NCI-H1436 (cell line): ENCODE measurements at places on chromosomes 2 and 18.

GRCh38 chr2:63537306-63537705 is 51.0 kb downstream of the WDPCP start:
- no peak for DNase-seq

- no peak for DNase-seq
Measured at GRCh38 chr18:77111449-77111848, 21.1 kb downstream of the MBP start.

DNA sequence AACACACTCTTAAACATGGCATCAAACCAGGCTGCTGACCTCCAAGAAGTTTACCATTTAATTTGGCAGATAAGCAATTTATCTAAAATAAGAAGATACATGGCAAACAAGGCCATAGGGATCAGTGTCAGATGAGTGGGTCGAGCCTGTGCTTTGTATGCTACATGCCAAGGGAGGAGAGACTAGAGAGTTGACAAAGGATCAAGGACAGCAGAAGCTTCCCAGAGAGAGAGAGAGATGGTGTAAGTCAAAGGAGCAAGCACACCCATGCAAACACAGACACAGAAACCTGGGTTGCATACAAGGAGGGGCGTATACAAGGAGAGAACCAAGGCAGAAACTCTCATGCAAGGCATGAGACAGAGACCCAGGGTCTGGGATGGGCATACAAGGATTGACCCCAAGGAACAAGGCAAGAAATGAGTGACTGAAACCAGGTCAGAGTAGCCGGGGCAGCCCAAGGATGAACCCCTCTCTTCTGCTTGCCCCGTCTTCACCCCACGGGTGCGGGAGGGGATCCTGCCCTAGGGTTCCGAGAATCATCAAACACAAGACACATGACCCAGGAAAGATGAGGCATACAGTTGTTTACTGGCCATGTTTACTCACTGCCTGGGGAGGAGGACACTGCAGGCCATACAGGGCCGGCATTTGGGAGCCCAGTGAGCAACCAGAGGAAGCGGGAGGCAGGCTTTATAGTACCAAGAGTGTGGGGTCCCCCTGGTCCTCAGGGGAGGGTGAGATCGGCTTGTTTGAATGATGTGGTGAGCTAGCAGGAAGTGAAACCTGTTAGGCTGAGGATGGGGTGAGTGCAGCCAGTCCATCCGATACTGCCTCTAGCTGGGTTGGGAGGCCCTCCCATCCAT is 529.2 kb upstream of the ID2 start:
- no peak for DNase-seq

- DNase-seq = no peak
Measured at GRCh38 chr2:96164459-96165184, 19.4 kb upstream of the DUSP2 start.

DNA sequence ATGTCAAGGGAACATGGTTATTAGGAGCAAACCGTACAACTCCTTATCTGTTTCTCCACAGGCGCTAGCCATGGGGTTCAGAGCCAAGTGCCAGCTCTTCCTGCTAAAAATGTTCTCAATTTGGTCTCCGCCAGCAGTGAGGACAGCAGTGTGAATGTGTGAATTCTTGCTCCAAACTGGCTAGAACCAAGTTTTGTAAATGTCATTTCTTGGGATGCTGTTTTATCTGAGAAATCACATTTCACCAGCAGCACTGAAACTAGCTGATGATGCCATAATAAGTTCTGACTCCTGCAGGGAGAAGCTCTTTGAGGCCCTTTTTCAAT is 140.6 kb upstream of the LGALSL start:
- no peak for DNase-seq

DNA sequence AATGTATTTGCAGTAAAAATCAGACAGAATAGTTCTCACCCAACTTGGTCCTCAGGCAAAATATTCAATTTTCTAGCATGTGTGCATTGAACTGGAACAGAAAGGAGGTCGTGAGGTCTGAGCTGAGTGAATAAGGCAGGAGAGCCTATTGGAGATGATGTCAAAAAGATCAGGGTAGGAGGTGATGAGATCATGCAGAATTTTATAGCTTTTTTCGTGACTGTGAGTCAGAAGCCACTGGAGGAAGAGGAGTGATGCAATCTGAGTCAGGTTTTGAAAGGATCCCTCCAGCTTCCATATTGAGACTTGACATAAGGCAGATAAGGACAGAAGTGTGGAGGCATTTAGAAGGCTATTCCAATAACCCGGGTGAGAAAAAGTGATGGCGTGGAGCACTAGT is 299.5 kb upstream of the SOX11 start:
- no peak for DNase-seq

- no peak for DNase-seq
Measured at GRCh38 chr2:108918156-108918874, 70.7 kb downstream of the EDAR start.

DNA sequence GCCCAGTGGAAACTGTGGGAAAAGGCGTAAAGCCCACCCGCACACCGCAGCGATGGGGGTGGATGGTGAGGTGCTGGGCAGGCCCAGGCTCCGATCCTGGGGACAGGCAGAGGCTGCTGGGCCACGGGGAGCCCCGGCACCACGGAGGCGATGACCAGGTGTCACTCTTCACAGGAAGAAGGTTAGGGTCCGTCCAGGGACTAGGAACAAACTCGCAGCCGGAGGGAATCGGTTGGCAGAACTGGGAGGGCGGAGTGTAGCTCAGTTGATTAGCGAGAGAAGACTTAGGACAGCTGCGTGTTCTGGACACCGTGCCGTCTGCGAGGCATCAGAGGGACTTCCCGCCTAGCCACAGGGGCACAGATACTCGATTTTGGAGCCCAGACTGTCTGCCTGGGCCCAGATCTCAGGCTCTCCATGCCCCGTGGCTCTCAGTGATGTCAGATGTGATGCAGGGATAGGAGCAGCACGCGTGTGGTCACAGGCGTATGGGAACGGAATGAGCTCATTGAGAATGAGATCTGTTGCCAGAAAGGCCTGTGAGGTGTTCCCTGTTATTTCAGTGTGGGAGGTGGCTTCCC is 16.1 kb upstream of the ALLC start:
- no peak for DNase-seq

DNA sequence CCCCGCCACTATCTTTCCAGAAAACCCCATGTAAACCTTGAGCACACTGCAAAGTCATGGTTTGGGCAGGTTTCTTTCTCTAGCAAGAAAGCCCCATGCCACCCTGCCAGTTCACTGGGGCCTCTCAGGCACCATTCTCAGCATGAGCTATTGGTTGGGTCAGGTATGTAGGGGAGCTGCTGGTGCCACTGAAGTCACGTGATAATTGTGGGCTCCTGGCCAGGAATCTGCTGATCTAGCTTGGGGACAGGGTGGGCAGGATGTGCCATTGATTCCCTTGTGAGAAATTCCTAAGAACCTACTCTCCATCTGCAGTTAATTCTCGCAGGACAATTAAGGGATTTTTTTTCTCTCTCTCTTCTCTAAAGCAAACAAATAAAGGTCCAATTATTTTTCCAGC is 26.5 kb upstream of the HNMT start:
- DNase-seq = no peak

DNA sequence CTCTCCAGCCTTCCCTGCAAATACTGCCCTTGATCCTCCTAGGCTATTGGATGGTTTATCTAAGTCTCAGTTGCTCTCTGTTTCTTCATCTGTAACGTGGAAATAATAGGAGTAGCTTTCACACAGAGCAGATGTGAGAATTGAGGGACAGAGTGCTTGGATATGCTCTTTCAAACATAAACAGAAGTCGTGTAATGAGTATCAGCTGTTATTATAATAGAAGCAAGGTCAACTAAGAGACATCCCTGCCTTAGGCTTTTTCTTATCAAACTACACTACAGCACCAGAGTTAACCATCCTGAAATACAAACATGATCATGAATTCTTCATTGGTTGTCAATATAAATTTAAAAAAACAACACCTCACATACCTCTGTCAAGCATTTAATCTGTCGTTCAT is 138.2 kb downstream of the DOK6 start:
- DNase-seq = no peak

GRCh38 chr2:136666-137065 is 90.4 kb upstream of the FAM110C start:
- no peak for DNase-seq

DNA sequence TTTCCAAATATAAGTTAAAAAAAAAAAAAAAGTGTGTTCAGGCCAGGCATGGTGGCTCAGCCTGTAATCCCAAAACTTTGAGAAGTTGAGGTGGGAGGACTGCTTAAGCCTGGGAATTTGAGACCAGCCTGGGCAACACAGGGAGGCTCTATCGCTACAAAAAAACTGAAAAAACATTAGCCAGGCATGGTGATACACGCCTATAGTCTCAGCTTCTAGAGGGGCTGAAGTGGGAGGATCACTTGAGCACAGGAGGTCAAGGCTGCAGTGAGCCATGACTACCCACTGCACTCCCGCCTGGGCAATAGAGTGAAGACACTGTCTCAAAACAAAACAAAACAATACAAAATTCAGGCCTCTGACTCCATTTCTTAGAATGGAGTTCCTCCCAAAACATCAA is 9.2 kb downstream of the USP37 start:
- DNase-seq = no peak

GRCh38 chr2:225458431-225459117 is 59.1 kb downstream of the NYAP2 start:
- no peak for DNase-seq

DNA sequence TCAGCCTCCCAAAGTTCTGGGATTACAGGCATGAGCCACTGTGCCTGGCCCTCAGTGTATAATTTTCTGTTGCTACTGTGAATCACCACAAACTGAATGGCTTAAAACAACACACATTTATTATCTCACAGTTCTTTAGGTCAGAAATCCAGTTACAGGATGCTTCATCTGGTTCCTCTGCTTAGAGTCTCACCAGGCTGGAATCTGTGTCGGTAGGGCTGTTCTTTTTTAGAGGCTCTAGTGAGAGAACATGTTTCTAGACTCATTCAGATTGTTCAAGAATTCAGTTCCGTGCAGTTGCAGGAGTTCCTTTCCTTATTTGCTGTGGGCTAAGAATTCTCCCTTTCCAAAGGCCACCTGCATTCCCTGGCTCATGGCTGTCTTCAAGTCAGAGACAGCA is 22.2 kb downstream of the CCDC121 start:
- DNase-seq = no peak

- no peak for DNase-seq
Measured at GRCh38 chr18:13258921-13259320, 40.4 kb downstream of the LDLRAD4 start.

DNA sequence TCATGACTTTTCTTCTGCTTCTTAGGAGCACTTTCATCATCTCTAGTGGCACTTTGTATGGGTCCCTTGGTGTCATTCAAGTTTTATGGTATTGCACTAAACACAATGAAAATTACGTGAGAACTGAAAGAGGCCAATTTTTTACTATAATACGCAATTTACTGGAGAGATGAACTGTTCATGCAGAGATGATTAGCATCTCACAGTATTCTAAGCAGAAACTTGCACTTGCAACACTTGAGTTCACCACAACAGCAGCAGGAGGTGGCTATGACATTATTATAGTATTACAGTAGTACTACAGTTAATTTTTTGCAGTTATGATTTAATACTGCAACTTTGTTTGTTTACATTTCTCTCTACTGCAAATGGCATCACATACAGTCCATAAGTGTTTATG is 793.1 kb upstream of the CRIM1 start:
- DNase-seq = no peak

DNA sequence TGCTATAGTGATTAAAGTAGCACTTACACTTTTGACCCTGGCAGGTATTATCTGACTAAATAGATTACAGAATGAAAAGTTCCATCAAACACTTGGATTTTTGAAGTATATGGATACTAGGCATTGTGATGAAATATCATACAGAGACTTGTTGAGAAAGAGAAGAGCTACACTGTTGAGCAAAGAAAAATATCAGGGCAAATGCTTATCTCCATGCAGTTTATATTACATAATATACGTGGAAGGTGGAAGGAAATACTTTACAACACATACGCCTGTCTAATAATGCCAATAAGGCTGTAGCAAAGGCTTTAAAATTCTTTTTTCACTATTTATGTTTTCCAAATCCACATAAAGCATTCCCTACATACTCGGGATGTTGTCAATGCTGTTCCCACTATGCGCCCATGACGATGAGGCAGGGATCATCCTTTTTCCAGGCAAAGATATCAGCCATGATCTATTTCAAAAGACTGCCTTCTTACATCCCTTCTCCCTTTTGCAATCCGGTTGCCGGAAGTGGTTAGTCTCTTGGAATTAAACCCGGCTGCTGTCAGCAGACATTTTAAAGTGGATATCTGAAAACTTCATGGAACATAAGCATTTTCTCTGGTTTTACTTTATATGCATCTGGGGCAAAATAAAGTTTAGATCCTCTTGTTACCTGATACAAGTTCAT is 92.6 kb upstream of the ITGA4 start:
- no peak for DNase-seq

DNA sequence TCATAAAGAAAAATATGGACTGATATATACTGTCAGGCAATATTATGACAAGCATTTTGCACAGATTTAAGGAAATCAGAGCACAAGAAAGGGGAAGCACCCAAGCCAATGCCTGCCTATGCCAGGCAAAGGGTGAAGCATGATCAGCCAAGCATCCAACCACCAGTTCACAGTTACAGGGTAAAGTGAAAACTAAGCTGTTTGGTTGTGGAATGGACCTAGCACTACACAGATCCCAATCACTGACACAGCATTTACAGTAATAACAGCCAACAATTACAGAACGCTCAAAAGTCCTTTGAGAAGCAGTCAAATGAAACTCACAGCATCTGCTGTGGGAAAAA is 90.3 kb downstream of the SP3 start:
- no peak for DNase-seq

- DNase-seq = no peak
Measured at GRCh38 chr2:216575465-216575864, 57.8 kb upstream of the IGFBP2 start.

GRCh38 chr2:133717497-133717896 is 149.2 kb upstream of the NCKAP5 start:
- no peak for DNase-seq

DNA sequence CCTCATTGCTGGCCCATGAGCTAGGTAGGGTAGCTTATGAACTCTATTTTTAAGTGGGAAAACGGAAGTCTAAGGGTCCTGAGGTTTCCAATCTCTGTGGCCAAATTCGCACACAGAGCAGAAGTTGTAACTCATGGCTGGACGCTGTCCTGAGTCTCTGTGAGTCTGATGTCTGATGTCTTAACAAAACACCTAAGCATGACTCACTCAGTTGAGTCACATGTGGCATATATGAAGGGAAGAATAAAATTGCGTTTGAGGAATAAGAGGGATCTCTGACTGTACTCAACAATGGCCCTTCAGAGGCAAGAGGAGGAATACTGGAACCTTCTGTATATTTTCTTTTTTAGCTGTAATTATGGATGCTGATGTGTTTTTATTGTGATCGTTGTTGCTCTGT is 569.7 kb downstream of the RIT2 start:
- no peak for DNase-seq

GRCh38 chr2:23238011-23238657 is 146.8 kb upstream of the KLHL29 start:
- DNase-seq = no peak

GRCh38 chr18:36212301-36213171 is 25.2 kb downstream of the MOCOS start:
- DNase-seq = no peak

GRCh38 chr18:58544616-58545337 is 84.1 kb downstream of the ALPK2 start:
- DNase-seq = no peak

GRCh38 chr2:96928277-96928781 is 58.1 kb downstream of the FAM178B start:
- DNase-seq = no peak

GRCh38 chr2:231590614-231591013 is 2.0 kb upstream of the TEX44 start:
- no peak for DNase-seq

GRCh38 chr2:206064077-206064476 is 21.9 kb downstream of the INO80D start:
- DNase-seq = no peak

GRCh38 chr2:64165706-64166105 is 21.5 kb upstream of the PELI1 start:
- no peak for DNase-seq
